ENCODE measurements at places on chromosomes 3 and 15. TPM values are rescaled to one million over a fixed set of nuclear protein-coding genes. Genes with fewer than 3 reads are reported as not detected.

- DNase-seq, result no peak
These were observed 27.5 kb downstream of the AVEN start for GRCh38 chr15:34011481-34011880.

- DNase-seq, result no peak
These were observed 55.5 kb upstream of the MELTF start for GRCh38 chr3:197085137-197085536.

DNA sequence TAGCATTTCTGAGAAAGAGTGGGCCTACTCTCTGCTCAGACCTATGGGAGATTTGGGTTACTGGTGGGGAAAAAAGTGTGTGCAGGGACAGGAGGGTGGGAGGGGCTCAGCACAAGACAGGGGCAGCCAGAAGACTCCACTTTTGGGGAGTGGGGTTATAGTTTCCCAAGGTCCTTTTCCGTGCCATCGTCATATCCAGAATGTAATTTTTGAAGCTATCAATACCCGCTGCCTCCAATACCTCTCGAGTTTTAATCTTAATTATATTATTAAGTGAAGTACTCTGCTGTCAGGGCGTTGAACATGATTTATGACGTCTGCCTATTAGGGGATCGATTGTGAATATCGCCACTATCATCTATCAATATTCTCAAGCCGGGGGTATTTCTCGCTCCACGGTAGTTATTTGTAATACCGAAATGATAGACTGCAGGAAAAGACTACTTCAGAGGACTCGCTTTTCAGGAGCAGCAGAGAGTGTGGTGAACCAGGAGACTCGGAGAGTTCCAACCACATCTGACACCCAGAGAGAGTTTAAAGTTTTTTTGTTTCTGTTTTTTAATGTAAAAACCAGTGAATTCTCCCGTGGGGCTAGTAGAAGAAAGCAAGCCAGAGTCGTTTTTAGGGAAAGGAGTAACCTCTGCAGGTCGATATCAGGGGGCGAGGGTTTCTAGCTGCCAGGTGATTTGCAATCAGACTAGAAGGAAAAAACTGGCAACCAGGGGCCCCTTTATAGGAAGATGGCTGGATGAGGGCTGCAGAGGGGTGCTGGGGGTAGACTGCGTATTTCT, 20.6 kb downstream of the NR2F2 start:
- DNase-seq, result no peak

DNA sequence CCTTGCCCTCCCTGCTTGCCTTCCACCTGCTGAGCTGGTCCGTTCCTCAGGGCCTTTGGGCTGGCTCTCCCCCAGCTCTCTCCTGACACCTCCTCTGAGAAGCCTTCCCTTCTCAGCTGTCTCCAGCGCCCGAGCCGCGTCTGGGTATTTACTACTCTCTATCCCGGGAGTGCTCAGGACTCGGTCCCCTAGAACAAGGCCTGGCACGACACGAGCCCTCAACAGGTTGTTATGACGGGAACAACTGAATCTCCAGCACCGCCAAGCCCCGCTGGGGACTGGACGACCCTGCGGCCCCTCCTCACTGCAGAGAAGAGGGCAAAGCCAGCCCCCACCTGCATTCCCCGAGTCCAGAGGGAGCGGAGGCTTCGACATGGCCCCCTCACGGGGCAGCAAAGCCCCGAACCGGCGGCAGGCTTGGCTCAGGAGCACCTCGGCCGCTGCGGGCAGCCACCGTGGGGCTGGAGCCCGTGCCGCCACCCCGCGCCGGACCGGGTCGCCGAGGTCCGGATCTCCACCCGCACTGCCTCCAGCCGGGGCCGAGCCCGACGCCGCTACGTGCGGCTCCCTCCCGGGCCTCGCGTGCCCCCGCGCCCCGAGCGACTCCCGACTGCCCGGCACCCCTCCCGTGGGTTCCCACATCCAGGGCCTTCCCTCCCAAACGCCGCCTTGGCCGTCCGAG, 792 bp downstream of the TPRA1 start:
- DNase-seq, result no peak

DNA sequence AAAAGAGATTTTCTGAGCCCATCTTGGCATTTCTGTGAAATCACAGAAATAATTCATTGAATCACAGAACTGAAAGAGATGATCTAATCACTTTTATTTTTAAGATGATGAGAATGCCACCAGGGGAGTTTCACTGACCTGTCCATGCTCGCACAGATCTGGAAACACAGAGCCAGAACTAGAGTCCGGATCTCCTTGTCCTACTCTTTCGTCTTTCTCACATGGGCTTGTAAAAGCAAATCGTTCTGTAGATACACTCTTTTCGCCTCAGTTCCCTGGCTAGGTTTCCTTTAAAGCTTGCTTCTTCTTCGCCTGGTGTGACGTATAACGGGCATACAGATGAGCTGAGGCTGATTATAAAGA, 122.5 kb upstream of the SPRED1 start:
- DNase-seq, result no peak

DNA sequence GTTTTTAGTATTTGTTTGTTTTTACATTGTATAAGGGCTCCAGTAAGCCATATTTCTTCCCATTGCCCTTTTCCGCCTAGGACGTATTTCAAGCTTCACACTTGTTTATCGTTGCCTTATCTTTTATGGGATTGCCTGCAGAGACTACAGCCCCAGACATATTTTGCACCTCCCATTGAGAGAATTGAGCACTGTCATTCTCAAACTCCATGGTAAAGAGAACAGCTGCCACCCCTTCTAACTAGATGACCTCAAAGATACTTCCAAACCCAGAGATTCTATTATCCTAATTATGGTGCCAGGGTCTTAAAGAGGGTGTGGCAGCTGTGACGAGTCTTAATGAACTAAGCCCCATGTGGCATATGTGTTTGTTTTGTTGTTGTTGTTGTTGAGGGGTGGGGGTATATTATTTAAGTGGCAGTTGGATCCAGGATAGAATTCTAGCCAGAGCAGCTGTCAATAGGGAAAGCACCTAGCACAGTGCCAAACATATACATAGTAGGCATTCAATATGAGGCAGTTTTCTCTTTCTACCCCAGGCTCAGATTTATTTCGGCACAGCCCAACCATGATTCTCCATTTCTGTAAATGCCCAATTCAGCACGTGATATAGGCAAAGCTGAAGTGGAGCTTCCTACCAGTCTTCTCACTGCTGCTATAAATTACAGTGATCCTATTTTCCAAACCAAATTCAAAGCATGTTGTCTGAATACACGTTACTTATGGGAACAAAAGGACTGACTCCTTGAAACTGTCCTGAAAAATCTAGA, 932 bp upstream of the TP53BP1 start:
- no peak for DNase-seq

DNA sequence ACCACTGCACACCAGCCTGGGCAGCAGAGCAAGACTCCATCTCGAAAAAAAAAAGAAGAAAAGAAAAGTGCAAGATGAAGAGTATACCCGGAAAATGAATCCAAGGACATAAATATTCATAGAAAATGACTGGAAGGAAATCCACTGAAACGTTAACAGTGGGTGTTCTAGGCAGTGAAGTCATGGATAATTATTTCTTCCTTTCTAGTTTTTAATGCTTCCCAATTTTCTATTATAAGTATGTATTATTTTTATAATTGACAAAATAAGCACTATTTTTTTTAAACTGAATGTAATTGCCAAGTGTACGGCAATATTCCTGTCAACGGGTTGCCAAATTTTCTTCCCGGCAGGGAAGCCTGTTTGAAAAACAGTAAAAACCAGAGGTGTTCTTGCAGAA, 37.4 kb upstream of the MGLL start:
- no peak for DNase-seq

- DNase-seq, result no peak
These were observed 209.3 kb upstream of the ROPN1 start for GRCh38 chr3:124201226-124201625.

DNA sequence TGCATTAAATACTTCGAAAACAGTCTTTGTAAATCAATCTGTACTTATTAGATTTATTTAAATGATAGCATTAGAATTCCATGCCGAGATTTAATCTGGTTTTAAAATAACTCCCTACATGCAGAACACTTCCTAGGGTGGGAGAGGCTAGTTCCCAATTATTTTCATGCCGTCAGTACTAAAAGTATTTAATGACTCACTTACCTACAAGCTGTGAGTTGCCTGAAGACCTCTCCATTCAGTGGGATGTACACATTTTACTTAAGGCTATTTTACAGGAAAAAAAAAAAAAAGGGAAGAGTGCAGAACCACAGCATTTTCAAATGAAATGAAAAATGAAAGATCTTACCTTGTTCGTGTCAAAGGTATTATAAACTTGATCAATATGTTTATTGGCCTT, 469 bp downstream of the GUCA1C start:
- DNase-seq, result no peak

GRCh38 chr3:195591852-195592251, 8.1 kb upstream of the APOD start:
- DNase-seq, result no peak

- DNase-seq, result peak; percentile 19
These were observed 512.0 kb upstream of the ZNF385D start for GRCh38 chr3:22263042-22263441.

- DNase-seq, result no peak
These were observed 248.2 kb downstream of the TBC1D5 start for GRCh38 chr3:17494117-17494809.

DNA sequence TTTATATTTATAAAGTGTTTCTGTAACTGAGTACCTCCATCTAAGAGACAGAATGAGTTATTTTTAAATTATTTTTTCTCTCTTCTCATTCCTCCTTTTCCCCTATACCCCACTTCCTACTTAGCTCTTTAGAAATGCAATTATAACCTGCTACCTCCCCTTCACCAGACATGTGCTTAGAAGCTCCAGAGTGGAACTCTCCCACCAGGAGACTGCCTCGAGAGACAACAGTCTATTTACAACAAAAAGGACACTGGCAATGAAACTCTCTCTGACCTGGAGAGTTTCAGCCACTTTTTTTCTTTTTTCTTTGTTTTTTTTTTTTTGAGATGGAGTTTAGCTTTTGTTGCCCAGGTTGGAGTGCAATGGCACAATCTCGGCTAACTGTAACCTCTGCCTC, 109.4 kb upstream of the PLXND1 start:
- DNase-seq, result no peak

GRCh38 chr3:155350571-155350970, 57.1 kb upstream of the STRIT1 start:
- no peak for DNase-seq

- no peak for DNase-seq
These were observed 39.6 kb downstream of the CBLB start for GRCh38 chr3:105829229-105829628.

GRCh38 chr3:194390835-194391234, 8.2 kb downstream of the GP5 start:
- DNase-seq, result no peak

DNA sequence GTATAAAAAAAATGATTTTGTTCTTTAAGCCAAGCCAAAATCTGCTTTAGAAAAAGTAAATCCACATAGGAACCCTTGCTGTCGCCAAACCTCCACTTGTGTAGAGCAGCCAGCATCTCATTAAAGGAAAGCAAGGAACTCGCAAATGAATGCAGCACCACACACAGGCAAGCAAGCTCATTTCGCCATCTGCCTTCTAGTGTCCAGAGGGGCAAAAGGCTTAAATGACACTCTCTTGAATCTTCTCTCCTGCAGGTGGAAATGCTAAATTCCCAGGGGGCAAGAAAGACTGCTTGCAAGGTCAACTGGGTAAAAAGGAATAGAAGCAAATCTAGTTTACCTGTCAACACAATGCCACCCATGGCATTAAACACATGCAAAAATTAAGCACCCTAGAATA, 2.4 kb downstream of the MB21D2 start:
- DNase-seq, result peak; percentile 68

DNA sequence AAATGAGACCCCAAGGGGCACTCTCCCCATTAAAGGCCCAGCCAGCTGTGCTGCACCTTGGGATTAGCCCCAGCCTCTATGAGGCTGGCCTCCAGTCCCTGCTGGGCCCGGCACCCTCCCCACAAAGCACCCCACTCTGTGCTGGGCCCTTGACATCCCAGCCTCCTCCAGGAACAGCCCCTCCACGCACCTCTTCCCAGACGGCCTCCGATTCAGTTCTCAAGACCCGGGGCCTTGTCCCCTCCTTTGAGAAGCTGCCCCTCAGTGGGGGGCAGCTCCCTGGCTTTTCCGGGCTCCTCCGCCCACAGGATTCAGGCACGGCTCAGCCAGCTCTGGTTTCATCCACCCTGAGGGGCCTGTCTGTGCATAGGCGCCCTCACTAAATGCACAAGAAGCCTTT, 144.1 kb downstream of the LRRK1 start:
- DNase-seq, result no peak

DNA sequence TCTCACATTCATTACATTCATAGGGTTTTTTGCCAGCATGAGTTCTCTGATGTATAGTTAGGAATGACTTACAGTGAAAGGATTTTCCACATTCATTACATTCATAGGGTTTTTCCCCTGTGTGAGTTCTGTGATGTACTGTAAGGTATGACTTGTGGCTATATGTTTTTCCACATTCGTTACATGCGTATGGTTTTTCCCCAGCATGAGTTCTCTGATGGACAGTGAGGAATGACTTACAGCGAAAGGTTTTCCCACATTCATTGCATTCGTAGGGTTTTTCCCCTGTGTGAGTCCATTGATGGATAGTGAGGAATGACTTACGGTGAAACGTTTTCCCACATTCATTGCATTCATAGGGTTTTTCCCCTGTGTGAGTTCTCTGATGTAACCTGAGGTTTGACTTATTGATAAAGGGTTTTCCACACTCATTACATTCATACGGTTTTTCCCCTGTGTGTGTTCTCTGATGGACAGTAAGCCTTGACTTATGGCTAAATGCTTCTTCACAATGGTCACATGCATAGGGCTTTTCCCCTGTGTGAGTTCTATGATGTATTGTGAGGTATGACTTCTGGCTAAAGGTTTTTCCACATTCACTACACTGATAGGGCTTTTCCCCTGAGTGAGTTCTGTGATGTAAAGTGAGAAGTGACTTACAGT, 47.4 kb downstream of the ZNF717 start:
- peak; percentile 10 for DNase-seq

DNA sequence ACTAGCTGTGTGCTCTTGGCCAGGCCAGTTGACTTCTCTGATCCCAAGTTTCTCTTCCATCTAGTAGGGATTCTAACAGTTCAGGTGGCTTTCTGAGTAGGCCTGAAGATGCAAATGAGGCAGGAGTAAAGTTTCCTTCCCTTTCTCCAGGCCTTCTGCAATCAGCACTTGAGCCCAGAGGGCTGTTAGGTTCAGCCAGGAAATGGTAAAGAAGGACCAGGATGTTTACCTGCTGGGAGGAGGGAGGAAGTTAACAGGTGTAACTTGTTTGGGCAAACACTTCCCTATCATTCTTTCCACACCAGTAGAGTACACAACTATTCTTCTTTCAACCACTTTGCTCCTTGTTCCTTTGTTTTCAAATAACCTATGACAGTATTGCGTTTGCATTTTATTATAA, 13.3 kb upstream of the TNFSF10 start:
- no peak for DNase-seq

The WDR53 gene
- polyA plus RNA-seq, result 5.3 TPM

The CHRD gene
- 0.09 TPM for polyA plus RNA-seq

The RARRES1 gene
- polyA plus RNA-seq, result 2.6 TPM

The TMC3 gene
- polyA plus RNA-seq, result not detected

The FAM3D gene
- polyA plus RNA-seq, result not detected

The NECTIN3 gene
- polyA plus RNA-seq, result 34.7 TPM

The RTP4 gene
- not detected for polyA plus RNA-seq

The CXCR6 gene
- not detected for polyA plus RNA-seq

The FSTL1 gene
- polyA plus RNA-seq, result 916 TPM

The FOXB1 gene
- not detected for polyA plus RNA-seq

The WNT7A gene
- not detected for polyA plus RNA-seq

The ROPN1 gene
- not detected for polyA plus RNA-seq

The CPB1 gene
- not detected for polyA plus RNA-seq

Data from IMR-90 (cell line).